NCI-H524 treated with DMSO at 0.1 percent for 48 hours (cell line): ENCODE measurements at places on chromosomes 11 and 22.

DNA sequence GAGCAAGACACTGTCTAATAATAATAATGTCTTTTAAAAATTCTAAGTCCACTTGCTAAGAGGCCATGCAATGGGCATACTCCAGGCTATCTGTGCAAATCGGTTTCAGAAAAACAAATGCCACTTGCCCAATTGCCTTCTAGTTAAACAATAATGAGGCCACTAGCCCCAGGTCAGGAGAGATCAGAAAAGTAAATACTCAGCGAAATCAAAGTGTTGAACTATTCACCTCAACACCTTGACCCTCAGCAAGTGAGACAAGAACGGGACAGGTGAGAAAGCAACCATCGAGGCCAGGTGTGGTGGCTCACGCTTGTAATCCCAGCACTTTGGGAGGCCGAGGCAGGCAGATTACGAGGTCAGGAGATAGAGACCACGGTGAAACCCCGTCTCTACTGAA, 72.3 kb upstream of the SYN3 start:
- DNase-seq = no peak

GRCh38 chr11:34886609-34887008, 29.6 kb downstream of the APIP start:
- no peak for DNase-seq

DNA sequence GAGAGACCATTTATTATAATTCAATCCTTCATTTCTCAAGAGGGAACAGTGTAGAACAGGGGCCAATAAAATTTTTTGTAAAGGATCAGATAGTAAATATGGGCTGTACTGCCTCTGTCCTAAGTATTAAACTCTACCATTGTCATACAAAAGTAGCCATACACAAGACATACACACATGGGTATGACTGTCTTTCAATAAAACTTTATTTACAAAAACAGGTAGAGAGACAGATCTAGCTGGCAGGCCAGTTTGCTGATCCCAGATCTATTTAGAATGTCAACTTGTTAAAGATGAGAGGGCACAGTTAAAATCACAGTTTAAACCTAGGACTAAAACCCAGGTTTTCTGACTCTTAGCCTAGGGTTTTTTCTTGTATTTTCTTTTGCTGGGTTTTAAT, 16.7 kb downstream of the TRAF6 start:
- no peak for DNase-seq

GRCh38 chr22:42937164-42937843, 77.6 kb downstream of the PACSIN2 start:
- DNase-seq = no peak

- no peak for DNase-seq
Observed at GRCh38 chr11:73184953-73185671, 33.0 kb upstream of the P2RY2 start.

DNA sequence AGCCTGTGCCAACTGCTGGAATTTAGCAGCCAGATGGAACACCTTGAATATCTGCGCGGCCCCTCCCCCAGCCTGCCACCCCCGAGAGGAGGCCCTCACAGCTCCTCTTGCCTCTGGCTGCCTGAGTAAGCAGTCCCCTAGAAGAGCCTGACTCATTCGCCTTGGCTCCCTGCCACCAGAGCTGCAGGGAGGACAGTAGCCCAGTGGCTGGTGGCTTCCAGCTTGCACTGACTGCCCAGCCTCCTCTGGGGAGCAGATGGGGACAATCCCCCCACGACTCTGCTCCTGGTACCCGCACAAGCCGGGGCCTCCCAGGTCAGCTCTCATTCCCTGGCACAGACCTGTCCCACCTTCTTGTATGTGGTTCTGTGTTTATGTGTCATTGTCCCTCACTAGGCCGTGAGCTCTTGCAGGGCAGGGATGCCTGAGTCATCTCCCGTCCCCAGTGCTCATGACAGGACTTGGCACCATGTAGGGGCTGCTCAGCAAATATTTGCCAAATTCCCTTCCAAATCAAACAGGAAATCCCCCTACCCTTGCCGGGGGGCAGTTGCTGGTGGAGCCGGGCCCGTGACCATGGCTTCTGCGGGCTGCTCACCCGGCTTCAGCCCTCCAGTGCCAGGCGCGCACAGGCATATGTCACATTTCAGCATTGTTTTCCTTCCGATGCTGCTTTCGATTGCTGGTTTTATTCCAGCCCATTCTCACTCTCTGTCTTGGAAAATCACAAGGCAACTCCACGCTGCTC, 43.6 kb downstream of the CACNG2 start:
- DNase-seq = peak; percentile 64

DNA sequence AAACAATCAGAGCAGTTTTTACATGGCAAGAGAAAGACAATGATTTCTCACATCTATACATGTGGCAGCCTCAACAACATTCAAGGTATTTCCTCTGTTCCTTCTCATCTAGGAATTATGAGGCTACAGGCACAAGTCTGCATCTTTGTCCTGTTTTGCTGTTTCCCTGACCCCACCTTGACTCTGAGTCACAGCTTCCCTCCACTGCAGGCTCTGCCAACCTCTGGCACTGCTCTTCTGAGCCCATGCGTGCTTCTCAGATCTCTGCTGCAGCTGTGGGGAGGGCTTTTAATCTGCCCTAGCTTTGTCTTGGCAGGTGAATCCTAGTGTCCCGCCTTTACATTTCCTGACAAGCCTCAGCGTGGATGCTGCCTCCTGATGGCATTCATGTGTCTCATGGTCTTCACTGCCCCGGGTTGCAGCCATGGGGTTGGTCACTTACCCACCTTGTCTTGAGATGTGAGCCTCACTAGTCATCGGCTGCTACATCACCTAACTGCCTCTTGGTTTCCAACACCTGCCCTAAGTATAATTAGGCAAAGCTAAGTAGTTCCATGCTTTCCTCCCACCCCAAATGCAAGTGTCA, 578.5 kb downstream of the TBC1D22A start:
- no peak for DNase-seq

GRCh38 chr11:2275334-2276279, 5.2 kb upstream of the ASCL2 start:
- no peak for DNase-seq

DNA sequence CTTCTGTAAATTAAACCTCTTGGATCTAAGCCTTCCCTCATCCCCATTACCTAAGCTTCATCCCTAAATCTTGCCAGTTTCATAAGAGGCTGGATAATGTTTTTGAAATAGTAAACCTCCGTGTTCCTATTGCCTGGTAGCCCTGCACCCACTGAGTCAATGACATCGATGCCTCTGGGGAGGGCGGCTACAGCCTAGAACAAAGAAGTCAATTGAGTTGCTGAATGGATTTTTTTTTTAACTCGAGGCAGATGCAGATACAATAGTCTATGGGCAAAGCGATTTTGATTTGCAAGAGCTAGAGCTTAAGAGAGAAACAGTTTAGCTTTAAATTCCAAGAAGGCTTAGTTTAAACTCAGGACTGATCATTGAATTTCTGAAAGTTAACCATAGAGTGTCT, 121.3 kb downstream of the NECTIN1 start:
- DNase-seq = no peak

- no peak for DNase-seq
Observed at GRCh38 chr11:3115321-3115720, 49.8 kb downstream of the OSBPL5 start.

DNA sequence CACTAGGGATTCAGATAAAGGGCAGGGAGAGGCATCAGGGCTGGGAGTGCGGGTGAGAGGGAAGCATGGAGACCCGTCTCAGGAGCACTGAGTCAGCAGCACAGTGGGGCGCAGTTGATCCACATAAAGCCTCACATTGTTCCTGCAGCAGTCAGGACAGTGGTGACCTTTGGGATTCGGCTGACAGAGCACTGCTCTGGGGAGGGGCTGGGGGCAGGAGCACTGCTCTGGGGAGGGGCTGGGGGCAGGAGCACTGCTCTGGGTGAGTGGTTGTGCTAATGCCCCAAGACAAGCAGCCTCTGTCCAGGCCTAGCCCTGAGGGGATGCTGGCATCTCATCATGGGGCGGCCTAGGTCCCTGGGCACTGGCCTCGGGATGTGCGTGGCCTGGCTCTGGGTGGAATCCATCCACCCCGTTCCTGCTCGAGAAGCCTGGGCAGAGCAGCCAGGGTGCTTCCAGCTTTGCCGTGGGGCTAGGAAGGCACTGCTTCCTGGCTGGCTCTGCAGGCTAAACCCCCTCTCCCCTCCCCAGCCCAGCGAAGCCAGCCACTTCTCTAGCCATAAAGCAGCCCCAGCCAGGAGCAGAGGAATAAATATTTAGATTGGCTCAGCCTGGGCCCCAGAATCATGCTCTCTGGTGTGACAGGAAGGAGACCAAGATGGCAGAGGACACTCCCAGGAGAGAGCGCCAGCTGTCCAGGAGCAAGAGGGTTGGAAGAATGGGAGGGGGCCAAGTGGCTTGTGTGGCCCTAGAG, 7.3 kb downstream of the OAF start:
- DNase-seq = no peak

DNA sequence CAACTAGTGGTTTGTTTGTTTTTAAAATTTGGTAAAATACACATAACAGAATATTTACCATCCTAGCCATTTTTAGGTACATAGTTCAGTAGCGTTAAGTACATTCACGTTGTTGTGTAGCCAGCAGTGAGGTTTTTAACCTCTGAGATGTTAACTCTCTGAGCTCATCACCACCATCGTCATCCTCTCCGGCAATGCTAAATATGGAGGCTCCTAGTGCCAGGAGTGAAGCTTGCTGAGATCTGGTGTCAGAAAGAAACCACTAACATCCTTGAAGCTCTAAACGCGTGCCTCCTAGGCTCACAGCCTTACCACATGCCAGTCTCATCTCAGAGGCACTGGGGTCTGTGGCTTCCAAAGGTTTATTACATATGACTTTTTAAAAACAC, 330.2 kb upstream of the B3GAT1 start:
- no peak for DNase-seq

GRCh38 chr11:64305691-64306562, 603 bp downstream of the ESRRA start:
- DNase-seq = no peak

DNA sequence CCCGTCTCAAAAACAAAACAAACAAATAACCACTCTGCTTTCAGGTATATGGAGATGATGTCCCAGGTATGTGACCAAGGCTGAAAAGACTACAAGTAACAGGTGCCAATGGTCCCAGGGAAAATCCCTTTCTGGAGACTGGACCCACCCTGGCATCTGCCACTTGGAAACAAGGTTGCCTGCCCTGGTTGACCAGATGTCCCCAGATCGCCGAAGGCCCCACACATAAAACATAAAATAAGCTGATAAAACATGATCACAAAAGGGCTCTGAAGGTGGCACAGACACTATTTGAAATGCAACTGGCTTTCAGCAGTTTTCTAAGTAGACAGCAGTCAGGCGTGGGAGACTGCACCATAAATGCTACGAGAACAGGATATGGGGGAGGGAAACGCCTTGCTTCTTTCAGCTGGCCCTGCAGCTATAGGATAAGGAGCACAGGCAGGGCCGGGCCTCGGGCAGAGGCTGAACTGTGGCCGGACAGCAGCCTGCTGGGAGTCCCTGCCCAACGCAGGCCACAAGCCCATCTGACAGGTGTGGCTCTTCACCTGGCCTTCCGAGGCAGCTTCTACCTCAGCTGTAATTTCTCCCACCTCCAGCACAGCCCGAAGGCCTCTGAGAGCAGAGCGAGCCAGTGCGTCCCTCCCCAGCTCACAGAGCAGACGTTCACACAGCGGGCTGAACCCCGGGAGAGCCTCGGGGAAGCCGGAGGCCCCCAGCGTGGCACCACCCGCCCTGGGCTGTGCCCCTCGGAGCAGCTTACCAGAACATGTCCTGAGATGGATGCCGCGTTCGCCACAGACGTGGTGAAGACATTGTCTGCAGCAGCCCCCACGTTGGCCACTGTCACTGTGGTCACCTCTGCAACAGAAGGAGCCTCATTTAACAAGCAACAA, 4.0 kb downstream of the DEAF1 start:
- no peak for DNase-seq

DNA sequence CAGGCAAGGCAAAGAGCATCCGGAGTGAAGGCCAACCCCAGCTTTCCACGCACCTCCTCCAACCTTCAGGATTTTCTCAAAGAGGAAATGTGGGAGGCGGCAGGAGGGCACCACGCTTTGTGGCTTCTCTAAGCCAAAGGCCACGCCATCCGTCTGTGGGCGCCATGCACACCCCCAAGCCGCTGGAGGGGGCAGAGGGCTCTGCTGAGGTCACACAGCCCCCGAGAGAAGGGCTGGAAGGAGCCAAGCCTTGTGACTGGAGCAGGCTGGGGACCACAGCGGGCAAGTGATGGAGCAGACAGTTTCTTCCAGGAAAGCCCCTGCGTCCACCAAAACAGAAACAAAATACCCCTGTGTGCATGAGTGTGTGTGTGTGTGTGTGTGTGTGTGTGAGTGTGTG, 527.4 kb downstream of the BRD1 start:
- DNase-seq = no peak

DNA sequence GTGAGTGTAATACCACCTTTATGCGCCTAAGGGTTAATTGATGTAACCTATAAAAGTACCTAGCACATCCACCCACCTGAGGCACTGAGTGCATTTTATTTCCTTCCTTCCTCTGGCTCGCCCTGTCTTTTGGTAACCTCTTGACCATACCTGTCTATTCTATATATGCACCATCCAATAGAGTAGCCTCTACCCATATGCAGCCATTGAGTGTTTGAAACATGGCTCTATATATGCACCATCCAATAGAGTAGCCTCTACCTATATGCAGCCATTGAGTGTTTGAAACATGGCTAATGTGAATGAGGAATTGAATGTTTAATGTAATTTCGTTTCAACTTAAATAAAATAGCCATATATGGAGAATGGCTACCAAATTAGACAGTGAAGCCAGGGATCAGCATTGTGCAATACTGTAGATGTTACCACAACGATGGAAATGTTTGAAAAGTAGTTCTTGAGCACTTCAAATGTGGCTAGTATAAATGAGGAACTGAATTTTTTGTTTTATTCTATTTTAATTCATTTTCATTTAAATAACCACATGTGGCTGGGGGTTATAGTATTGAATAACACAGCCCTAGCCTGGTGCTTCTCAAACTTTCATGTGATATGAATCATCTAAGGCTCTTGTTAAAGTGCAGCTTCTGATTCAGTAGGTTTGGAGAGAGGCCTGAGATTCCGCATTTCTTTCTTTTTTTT, 33.8 kb downstream of the SLC35F2 start:
- no peak for DNase-seq

- DNase-seq = no peak
Observed at GRCh38 chr11:75242722-75243600, 2.4 kb downstream of the TPBGL start.

GRCh38 chr11:47489395-47489755, 40.4 kb upstream of the RAPSN start:
- DNase-seq = no peak

DNA sequence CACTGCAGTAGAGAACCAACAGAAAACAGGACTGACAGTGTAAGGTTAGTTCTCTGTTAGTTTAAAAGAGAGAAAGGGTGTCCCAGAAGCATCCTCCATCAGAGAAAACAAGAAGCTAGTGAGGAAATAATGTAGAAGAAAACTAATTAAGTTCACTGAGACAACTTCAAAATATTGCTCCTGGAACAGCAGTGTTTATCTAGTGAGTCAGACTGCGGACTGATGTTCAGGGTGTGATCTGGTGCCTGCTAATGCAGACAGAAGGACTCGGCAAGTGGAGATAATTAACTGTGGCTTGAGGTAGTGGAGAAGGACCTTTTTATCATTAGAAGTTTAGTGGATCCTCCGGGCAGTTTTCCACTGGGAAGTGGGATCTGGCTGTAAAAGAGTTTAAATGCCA, 55.4 kb downstream of the CDON start:
- DNase-seq = no peak
